ENCODE measurements at places on chromosomes 5 and 9.
A peak's percentile ranks its signal among the peaks of the same experiment; 100 is the strongest.

GRCh38 chr5:127957183-127957582 is 126.4 kb upstream of the SLC12A2 start:
- no peak for DNase-seq

- no peak for DNase-seq
Observed at GRCh38 chr5:176400382-176401156, 12.0 kb downstream of the HIGD2A start.

DNA sequence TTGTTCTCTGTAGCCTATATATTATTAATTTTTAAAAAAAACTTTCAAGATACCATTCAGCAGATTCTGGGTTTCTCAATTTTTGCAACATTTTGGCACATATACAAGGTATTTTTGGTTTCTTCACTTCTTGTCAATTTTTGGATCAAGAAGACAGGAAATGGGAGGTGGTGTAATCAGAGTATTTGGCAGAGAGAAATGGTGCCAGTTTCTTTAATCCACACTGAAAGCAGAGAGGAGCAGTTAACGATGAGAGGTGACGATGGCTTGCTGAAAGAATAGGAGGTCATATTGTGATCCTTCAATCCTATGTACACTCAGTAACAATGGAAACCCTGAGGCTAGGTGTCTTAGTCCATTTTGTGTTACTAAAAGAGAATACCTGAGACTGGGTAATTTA is 16.4 kb downstream of the NNT start:
- no peak for DNase-seq

DNA sequence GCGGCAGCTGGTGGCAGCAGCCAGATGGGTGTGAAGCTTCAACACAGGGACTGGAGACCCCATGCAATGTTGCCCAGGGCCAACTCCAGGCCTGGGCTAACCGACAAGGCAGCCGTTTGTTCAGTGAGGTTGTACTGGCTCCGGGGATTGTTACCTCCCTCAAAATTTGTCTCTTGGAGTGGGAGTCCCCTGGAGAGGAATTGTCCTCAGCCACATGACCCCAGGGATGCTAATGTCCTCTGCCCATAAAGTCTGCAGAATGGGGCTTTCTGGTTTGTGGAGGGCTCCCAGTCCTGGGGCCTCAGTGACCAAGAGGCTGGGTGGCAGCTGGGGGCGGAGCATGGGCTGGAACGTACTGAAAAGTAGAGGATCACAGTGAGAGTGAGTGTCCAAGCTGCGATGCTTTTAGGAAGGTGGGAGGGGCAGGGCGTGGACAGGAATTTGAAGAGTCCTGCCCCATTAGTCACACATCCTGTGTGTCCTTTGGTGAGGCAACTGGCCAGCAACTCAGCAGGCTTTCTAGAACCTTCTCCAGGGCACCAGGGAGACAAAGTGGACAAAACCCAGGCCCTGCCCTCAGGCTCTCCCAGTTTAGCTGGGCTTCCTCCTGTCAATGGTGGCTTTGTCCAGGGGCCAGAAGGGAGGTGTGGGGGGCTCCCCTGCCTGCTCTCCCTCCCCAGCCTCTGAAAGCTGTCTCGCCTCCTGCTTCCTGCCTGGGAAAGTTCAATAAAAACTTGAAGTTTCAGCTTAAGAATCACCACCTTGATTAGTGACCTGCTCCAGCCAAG is 114.0 kb downstream of the NSG2 start:
- DNase-seq: no peak

DNA sequence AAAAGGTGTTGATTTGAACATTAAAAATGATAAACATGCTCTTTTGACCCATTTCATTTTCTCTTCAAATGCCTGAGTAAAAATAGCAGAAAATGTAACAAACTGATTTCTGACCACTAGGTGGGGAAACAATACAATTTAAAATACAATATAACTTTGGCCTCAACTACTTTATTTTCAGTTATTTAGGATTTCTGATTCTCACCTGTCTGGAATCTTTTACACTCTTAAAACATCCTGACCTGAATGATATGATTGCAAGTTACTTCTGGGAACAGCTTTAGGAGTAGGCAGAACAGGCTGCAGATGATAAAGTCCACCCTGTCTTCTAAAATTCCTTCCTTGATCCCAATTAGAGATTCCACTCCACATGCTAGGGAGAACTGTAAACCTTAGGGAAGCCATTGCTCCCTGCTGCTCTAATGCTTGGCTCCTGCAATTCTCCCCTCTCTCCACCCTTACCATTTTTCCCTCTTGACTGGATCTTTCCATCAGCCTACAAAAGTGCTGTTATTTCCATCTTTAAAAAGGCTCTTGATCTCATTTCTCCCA is 70.3 kb downstream of the FYB1 start:
- DNase-seq: no peak

DNA sequence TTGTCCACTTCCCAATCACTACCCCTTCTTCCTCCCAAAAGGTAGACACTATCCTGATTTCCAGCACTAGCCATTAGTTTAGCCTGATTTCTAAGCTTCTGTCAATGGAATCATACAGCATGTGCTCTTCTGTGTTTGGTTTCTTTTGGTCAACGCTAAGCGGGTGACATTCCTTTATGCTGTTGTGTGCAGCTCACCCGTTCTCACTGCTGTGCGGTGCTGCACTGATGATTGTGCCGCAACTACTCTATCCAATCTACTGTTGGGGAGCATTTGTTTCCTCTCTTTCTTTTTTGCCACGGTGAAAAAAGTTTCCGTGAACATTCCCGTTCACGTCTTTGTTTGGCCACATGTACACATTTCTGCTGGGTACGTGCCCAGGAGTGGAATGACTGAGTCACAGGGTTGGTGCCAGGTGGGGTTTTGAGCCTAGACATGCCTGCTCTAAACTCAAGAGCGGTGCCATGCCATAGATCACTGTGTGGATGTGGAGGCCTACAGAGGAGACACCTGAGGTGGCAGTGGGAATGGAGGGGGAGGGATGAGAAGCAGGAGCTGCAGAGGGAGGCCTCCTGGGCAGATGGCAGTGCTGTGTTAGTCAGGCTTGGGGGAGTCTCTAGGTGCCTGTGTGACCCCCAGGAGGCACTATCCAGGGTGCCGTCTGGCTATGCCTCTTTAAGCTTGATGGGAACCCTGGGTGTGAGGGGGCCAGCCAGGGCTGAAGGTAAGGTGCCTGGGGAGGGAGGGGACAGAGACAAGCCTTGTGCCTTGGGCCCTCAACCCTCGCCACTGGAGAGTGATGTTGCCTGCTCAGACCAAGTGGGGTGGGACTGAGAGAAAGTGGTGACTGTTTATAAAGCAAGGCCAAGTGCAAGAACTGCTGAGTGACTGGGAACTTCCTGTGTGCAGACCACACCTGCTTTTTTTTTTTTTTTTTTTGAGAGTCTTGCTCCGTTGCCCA is 11.4 kb upstream of the ANKRD33B start:
- DNase-seq: no peak

DNA sequence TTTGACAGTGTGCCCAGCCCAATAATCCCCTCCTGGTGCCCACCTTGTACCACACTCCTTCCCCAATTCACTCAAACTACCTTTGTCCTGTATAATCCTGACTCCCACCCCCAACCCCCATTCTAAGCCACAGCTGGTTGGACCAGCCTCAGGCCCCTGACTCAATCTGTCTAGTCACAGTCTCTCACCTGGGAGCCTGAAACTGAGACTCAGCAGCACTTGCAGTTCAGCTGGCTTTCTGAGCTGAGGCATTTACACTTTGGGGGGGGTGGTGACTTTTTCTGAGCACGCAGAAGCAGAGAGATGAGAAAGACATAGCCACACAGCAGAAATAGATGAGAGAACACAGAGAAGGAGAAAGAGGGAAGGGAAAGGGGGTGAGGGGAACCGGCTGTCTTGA is 247.3 kb downstream of the MAN2A1 start:
- no peak for DNase-seq

GRCh38 chr5:172078726-172079345 is 72.4 kb upstream of the FBXW11 start:
- peak; percentile 37 for DNase-seq

DNA sequence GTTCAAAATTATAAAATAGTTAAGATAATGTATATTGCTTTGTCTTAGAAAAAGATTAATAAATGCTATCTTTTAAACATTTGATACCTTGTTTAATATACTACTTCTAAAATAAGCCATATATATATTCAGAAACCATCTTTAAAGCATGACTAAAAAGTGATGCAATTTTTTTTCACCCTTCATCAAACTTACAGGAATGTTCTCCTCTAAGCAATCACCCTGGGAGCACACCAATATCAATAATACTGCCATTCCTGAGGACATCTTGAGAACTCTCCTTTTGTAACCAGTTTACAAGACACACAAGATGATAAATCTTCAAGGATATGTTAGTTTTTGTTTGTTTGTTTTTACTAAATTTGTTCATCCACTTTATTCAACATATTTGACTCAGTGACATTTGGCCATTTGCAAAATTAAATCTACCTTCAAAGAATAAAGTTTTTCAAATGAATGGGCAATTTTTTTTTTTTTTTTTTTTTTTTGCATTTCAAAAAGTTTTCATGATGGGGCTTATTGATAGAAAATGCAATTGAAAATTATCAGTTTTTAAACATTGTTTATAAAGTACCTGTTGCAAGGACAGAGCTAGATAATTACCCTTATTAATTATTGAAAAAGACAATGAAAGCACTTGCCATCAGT is 17.2 kb downstream of the FOXD1 start:
- DNase-seq: no peak

GRCh38 chr5:132086277-132086794 is 12.7 kb downstream of the CSF2 start:
- DNase-seq: no peak

DNA sequence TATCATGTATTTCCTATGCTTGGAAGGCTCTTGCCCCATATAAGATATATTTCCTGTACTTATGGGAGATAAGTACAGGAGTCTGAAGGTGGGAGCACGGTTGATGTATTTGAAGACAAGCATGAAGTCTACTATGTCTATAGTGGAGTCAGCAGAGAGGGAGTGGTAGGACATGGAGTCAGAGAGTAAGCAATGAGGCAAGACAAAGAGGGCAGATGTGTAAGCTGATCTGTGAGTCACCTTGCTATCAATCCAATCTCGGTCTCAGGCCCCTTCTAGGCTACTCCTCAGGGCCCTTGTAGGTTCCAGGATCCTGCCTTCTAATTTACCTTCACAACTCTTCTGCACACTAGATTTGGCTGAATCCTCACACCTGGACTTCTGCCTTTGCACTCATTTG is 105.5 kb downstream of the MACIR start:
- DNase-seq: no peak

DNA sequence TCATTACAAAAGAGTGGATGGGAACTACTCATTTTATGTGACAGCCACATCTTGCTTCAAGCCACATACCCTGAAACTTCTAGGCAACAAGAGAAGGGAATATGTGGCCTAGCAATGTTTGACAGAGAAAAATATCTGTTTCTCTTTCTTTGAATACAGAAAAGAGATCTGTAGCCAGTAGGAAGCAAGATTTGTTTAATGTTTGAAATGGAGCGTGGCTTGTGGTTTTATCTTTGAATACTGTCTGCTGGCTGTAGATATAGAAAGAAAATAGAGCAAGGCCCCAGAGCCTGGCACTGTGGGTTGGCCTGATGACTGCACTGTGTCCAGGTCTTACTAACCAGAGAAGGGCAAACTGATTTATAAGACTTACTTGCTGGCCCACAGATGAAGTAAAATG is 133.8 kb downstream of the ARHGEF28 start:
- DNase-seq: no peak

GRCh38 chr9:28379082-28379481 is 805.8 kb upstream of the C9orf72 start:
- no peak for DNase-seq

DNA sequence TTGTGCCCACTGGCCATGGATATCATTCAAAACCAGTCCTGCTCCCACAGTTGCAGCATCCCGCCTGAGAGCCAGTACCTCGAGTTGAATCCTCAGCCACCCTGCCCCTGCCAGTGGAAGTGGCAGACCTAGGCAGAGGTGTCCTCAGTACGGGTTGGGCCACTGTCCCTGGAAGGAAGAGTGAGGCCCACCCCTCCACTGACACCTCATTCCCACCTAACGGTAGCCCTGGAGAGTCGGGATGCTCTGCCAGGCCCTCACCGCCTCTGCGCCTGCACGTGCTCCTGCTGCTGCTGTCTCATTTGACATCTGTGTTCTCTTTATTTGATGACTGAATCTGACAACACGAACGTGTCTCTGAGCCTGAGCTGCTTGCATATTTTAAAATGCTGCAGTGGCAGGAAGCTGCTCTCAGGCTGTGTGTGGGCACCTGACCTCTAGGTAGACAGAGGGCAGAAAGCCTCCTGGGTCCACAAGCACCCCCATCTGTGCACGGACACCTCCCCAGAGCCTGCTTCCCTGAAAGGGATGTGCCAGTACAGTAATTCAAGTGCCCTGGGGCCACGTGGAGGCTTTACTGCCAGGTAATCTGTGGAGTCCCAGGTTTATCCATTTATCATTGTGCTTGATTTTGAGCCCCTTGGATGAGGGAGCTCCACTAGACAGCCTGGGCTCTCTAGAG is 194.7 kb downstream of the CACNA1B start:
- DNase-seq: peak; percentile 18

DNA sequence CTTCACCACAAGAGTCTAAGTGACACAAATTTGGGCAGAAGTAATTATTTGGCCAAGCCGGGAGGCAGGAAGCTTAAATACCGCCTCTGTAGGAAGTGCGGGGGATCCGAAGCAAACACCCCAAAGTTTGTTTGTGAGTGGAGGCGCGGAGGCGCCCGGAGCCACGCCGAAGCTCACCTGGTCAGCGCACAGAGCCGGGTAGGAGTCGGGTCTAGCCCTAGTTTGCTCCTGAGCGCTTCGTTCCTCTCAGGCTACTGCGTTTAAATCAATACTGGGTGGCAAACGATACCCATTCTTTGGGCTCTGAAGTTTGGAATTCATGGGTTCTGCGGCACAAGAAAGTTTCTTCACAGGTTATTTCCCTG is 855 bp downstream of the MCC start:
- no peak for DNase-seq

GRCh38 chr5:122757285-122757684 is 17.6 kb upstream of the SNX2 start:
- no peak for DNase-seq

- DNase-seq: no peak
Observed at GRCh38 chr5:113029614-113030013, 53.0 kb downstream of the DCP2 start.

- DNase-seq: peak; percentile 50
Observed at GRCh38 chr9:109745335-109746283, 34.4 kb upstream of the PALM2AKAP2 start.

DNA sequence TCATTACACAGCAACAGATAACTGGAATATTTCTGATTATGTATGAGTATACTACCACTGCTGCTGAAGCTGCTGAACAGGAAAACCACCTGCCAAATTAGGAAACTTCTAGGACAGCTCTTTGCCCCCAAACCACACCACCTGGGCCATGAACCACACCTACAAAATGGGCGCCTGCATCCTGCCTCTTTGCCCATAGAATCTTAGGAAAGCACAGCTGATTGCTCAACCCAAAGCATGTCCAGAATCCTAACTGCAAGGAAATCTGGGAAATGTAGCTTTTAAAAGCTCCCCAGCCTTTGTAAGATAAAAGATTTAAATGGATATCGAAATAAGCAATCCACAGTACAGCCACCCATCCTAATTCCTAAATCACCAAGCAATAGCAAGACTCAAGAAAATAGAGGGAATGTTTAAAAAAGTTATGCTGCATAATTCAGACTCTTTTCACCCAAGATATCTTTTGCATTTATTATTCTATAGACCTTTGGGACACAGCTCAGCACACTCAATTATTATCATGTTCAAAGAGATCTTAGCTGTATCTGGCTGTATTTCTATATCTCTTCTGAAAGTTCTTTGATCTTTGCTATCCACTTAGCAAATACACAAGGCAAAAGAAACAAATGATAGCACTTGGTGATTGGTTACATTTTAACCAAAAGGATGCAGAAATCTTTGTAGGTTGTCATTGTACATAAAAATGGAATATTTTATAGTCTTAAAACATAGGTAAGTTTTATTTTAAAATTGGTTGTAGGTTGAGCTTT is 6.8 kb upstream of the C9orf152 start:
- DNase-seq: no peak

All from right forelimb (tissue), 1 donor.